Liver (tissue), 10 donors: ENCODE measurements at places on chromosomes 2 and 18. TPM values are rescaled to one million over a fixed set of nuclear protein-coding genes. Genes with fewer than 3 reads are reported as not detected.

Gene TRIM54
- polyA plus RNA-seq: 0.03 TPM

Gene IL37
- not detected for polyA plus RNA-seq

Gene FAP
- 0.10 TPM for polyA plus RNA-seq

Gene XDH
- 16.8 TPM for polyA plus RNA-seq

Gene SULT1C4
- polyA plus RNA-seq: 1.0 TPM

Gene FSHR
- not detected for polyA plus RNA-seq

- no peak for DNase-seq
Observed at GRCh38 chr2:173979751-173980351, 14.7 kb upstream of the SP3 start.

- DNase-seq: no peak
Observed at GRCh38 chr2:105329197-105329554, 359 bp downstream of the TGFBRAP1 start.

GRCh38 chr2:72112401-72112800 is 35.3 kb downstream of the CYP26B1 start:
- DNase-seq: peak; percentile 16

- DNase-seq: no peak
Observed at GRCh38 chr2:25756536-25756935, 83.2 kb upstream of the DTNB start.

- no peak for DNase-seq
Observed at GRCh38 chr2:74511104-74511989, 2.9 kb upstream of the TLX2 start.

- DNase-seq: no peak
Observed at GRCh38 chr2:31239593-31240177, 5.7 kb downstream of the EHD3 start.

- DNase-seq: no peak
Observed at GRCh38 chr18:25283781-25284180, 68.2 kb downstream of the ZNF521 start.

DNA sequence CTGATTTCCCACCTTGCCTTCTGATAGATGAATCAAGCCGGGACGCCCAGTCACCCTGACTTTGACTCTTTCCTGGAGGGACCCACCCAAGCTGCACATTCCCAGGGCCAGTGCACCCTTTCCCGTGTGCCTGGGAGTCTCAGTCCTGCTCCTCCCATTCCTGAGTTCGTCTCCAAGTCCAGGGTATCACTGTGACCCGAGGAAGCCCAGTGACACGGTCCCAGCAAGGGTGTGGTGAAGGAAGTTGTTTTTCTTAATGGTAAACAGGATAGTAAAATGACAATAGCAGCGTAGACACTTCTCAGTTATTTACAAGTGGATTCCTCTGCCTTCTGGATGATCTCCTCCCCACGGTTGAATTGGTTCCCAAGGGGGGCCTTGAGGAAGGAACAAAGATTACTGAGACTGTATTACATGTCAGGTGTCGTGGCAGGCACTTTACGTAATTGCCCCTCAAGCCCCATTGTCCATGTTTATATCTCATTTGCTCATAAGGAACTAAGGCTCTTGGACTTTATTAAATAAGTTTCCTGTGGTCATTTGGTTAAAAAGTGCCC is 123.3 kb downstream of the PRKCE start:
- no peak for DNase-seq

DNA sequence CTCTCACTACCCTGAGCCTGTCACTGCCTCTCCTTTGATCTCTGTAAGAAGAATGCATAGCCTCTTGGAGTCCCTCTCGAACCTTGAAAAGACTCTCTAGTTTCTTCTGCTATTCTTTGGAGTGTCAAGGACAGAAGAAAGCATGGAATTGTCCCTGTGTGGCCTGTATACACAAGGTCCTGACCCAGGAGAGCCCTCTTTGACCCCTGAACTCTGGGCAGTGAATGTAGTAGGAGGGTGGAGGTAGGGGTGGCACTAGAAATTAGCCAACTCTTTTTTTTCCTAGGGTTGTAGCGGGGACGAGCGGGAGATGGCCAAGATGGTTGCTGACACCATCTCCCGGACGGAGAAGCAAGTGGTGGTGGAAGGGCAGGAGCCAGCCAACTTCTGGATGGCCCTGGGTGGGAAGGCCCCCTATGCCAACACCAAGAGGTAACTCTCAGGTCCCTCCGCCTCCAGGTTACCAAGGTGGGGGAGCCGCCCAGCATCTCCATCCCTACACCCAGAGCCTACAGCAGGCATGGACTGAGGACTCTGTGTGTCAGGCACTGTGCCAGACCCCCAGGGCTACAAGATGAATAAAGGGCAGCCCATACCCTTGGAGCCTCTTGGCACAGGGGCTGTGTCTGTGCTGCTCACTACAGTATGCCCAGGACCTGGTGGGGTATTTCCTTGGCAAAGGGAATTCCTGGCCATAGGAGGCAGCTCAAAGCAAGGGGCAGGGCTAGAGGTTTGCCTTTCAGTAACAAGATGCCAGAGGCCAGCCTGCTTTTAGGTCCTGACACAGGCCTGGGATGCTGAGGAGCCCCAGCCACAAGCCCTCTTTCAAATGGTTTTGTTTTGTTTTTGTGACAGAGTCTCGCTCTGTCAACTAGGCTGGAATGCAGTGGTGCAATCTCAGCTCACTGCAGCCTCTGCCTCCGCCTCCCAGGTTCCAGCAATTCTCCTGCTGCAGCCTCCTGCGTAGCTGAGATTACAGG is 16.4 kb downstream of the VIL1 start:
- no peak for DNase-seq

- no peak for DNase-seq
Observed at GRCh38 chr18:51251625-51252024, 54.1 kb upstream of the MEX3C start.

DNA sequence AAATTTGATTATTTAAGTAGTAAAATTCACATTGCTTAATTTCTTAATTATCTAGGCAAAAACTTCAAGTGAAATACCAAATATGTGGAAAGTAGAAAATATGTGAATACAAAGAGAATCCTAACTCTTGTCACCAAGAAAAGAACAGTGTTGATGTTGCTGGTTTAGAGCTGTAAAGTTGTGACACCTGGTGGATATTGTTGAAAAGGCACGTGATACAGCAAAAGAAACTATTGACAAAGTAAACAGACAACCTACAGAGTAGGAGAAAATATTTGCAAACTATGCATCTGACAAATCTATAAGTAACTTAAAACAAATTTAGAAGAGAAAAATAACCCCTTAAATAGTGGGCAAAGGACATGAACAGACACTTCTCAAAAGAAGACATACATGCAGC is 25.6 kb upstream of the ZC3H15 start:
- no peak for DNase-seq
